ENCODE measurements at places on chromosomes 1 and 21.

DNA sequence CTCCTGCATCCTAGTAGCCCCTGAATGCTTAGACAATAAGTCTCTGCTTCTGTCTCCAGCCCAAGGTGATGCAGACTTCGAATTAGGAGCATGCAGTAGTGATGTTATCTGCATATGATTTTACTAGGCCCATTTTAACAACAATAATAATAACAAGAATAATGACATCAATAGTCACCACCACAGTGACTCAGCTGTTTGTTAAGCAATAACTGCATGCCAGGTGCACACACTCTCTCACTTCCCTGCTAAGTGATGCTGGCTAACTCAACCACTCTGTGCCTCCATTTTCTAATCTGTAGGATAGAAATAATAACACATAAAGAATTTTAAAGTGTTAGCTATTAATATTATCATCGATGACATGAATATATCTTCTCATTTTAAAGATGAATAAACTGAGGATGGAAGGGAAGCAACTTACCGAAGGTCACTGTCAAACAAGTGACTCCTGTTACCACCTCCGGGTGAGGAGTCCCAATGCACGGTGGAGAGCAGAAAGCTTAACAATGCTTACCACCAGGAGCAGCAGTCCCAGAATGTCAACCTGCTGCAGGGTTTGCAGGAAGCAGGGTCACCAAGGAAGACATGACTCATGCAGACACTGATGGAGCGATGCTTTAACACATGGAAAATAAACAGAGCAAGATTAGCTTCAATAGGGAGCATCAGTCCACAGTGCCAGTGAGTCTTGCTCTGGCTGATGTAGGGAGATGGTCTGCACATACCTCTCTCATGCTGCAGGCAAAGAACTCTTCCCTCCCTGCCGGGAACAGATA is 290.2 kb downstream of the SPATA17 start:
- no peak for DNase-seq

DNA sequence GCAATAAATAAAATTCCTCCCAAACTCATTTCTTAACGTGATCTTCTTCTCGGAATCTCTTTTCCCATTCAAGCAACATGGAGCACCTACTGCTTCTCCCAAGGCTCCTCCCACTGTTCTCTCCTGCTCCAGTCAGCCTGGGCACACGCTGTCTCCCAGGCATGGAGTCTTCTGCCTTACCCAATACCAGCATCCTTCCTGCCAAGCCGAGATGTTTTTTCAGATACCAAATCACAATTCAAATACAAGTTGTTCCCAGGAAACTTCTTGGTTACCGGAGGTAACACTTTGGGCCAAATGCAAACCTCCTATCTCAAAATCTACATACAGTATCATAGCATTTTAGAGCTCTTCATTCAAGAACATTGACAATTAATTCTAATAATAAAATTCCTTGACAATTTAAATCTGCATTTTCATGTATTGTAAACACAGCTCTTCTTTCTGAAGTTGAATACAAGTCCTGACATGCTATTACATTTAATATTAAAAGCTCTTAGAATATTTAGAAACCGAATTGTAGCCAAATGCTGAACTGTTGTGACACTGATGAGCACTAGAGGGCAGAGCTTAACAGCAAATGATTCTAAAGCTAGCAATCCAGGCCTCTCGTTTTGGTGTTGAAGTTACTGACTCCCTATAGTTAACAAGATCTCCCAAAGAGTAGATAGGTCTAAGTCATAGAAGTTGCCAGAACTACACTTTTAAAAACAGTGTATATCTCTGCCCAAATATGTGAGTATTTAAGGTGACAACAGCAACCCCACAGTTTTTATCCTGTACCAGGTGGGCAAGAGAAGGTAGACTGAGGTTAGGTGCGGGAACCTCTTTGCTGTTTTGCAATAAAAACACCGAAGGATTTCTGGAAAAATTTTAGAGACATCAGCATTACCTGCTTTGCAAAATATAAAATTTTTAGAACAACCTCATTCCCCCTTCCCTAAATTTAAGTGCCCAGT is 52.3 kb downstream of the BCAR3 start:
- DNase-seq = peak; percentile 41

DNA sequence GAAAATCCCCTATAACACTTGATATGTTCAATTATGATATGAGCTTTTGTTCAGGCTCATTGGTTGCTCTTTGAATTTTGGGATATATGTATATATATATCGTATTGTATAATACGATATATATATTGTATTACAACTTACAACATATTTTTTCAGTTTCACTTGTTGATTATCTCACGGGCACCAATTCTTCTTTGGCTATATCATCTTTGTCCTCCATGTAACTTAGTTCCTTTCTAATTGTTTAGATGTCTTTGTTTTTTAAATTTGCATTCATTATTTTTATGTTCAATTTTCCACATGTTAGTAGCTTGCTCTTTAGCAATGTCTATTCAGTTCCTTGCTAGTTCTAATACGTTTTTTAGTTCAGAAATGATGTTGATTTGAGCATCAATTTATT is 150.0 kb downstream of the BACH1 start:
- DNase-seq = no peak

DNA sequence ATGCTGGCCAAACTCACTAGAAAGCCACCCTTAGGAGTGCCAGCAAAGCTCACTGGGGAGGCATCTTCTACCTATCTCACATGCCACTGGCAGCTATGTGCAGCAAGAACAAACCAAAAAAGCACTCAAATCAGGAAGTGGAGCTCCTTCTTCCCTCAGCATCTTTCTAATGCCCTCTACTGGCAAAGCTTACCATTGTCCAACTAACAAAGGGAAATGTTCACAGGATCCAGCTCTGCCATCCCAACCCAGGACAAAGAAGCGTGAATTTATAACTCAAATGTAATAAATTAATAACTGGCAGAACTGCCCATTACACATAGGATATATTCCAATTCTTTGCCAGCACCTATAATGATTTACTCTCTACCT is 38.9 kb downstream of the LEPR start:
- no peak for DNase-seq

GRCh38 chr21:28669321-28669720 is 323.4 kb downstream of the LTN1 start:
- no peak for DNase-seq

DNA sequence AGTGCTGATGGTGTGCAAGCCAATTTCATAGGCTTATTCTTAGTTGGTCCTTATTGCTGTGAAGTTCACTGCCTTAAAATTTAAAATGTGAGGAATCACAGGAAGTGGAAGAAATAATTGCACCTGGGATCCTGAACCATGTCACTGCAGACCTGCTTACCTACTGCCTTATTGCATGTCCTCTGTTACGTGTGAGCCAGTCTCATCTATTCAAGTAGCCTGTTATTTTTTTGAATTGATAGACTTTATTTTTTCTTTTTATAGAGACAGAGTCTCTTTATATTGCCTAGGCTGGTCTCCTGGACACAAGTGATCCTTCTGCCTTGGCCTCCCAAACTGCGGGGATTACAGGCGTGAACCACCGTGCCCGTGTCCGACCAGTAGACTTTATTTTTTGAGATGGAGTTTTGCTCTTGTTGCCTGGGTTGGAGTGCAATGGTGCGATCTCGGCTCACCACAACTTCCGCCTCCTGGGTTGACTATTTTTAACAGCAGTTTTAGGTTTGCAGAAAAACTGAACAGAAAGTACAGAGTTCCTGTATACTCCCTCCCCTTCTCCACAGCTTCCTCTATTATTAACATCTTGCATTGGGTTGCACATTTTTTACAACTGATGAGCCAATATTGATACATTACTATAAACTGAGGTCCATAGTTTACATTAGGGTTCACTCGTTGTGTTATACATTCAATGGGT is 14.0 kb upstream of the DISC1 start:
- DNase-seq = peak; percentile 53

- DNase-seq = no peak
Measured at GRCh38 chr1:169107603-169108208, 1.2 kb downstream of the ATP1B1 start.

- no peak for DNase-seq
Measured at GRCh38 chr21:45309069-45309986, 21.6 kb upstream of the POFUT2 start.
